Activated CD4-positive, alpha-beta T cell treated with anti-CD3 and anti-CD28 coated beads for 1 hour (primary cell): ENCODE measurements at places on chromosomes 5 and 9.

GRCh38 chr9:17905366-17905765 lies 326.5 kb downstream of the SH3GL2 start:
- no peak for DNase-seq

DNA sequence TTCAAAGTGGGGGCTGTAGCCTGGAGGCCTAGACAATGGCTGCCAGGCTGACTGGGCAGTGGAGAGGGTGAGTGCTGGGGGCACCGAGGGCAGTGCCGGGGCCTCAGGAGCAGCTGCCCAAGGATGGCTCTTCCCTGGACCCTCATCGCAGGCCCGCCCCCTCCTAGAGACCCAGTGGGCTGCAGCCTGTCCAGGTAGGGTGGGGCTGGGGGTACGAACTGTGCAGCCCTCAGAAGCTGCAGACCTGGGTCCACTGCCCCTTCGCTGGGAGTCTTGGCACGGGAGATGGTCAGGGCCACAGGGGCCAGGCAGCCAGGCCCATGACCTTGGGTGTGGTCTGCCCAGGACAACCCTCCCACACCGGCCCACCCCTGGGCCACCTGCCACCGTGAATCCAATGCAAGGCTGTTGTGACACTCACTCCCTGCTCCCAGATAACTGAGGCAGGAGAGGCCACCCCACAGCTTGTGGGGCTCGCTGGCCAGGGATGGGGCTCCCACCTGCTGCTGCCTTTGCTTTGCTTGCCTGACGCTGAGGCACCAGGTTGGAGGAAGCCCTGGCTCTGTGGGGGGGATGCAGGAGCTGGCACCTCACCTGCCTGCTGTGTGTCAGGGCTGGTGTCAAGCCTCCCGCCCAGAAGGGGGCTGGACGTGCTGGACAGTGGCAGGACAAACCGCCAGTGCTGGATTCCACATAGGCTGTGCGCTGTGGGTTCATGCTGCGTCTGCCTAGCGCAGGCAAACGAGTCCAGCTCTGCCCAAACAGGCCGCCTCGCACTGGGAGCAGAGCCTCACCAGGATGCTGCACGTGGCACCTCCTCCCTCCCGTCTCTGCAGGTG lies 23.1 kb upstream of the SLC9A3 start:
- no peak for DNase-seq

DNA sequence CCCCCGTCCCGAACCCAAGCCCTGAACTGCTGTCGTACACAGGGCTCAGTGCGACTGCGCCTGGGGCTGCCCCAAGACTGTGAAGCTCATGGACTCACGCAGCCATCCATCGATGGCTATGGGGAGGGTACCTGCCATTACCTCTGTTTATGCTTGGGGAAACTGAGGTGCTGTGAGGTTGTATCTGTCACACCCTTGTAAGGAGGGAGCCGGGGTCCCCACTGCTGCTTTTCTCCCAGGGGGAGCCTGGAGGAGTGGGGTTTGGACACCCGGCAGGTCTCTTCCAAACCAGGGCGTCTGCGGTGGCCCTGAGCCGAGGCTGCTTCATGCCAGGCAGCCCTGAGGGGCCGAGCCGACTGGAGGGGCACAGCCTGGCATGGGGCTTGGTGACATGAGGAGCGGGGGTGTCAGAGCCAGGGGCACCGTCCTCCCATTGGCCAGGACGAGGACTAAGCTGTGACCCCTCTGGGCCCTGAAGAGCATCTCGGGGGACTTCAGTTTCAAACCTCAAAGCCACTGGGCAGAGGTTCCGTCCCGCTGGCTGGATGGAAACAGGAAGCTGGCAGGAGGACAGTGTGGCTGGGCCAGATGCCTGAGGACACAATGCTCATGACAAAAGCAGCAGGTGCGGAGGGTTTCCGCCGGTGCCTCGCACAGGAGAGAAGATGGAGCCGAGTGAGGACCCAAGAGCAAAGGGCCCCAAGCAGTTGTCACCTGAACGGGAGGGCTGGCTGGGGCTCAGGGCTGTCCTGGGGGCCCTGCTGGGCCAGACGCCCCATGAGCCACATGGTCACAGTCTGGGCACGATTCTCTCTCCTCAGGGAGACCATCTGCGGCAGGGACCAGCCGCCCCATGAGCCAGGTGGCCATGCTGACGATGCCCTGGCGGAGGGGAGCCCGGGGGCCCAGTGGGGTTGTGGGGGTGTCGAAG lies 54.4 kb upstream of the EXOC3 start:
- DNase-seq: no peak

DNA sequence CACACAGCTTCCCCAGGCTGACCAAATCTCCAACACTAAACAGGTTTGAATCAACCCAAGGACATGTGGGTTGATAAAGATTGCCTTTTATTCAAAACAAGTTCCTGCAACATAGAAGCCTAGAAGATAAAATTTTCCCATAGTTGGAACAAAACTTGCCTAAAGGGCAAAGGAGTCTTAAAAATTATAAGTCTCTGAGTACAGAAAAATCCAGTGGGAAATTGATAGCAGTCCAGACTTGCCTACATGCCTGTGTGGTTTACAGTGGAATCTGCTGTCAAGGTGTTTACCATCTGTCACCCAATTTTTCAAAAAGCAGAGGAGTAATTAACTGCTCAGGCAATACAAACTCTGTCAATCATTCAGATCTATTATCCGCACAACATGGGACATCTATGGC lies 168.2 kb downstream of the PPP2R2B start:
- no peak for DNase-seq

- no peak for DNase-seq
These were observed 61.7 kb downstream of the MRPL36 start for GRCh38 chr5:1737790-1738405.

- no peak for DNase-seq
These were observed 9.1 kb upstream of the GNAQ start for GRCh38 chr9:78040726-78041125.

- DNase-seq: no peak
These were observed 16.8 kb upstream of the ANGPTL2 start for GRCh38 chr9:127139071-127139731.

- DNase-seq: no peak
These were observed 65.2 kb downstream of the RETREG1 start for GRCh38 chr5:16551628-16552027.

- no peak for DNase-seq
These were observed 79.6 kb upstream of the CDK20 start for GRCh38 chr9:88053856-88054501.

DNA sequence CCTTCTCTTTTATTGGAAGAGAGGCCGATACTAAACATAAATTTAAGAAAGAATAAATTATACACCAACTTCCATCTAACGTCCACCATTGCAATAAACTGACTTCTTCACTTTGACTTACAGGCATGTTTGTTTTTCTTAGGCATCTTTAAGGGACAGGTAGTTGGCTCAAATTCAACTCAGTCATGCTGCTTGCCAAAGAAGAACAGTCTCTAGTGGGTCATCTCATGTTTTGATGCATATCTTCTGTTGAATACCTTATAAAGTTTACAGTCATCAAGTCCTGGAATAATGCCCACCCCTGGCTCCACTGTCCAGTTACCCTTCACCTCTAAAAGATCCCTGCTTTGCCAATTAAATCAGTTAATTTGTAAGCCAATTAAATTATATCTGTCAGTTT lies 328.2 kb upstream of the GRAMD2B start:
- no peak for DNase-seq

GRCh38 chr9:1871626-1872419 lies 143.3 kb upstream of the SMARCA2 start:
- no peak for DNase-seq

- no peak for DNase-seq
These were observed 14.2 kb upstream of the CCDC180 start for GRCh38 chr9:97293207-97293721.

DNA sequence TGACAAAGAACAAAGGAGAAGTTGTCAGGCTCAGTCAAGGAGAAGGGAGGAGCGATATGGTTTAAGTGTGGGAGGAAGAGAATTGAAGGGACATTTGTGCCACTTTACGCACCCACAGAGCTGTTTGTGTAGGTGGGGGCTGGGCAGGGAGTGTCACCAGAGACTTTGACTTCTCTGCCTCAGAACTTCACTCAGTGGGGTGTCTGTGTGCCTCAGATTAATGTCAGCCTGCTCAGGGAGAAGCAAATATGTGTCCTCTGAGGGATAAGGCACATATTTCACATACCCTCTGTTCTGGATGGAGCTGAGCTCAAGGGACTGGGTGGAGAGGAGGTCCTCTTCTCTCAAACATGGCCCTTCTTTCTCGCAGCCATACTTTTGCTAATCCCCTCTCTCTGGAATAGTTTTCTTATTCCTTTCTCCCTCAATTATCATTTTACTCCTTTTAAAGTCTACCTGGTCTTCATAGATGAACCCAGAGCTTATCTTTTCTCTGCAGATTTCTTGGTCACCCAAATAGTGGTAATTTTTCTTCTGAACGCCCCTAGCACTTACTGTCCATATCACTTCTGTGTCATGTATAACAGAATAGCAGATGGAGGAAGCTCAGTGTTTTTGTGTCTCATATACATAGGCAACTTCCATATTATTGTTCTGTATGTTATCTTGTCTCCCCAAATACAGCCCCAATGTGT lies 77.0 kb downstream of the IQGAP2 start:
- DNase-seq: no peak

DNA sequence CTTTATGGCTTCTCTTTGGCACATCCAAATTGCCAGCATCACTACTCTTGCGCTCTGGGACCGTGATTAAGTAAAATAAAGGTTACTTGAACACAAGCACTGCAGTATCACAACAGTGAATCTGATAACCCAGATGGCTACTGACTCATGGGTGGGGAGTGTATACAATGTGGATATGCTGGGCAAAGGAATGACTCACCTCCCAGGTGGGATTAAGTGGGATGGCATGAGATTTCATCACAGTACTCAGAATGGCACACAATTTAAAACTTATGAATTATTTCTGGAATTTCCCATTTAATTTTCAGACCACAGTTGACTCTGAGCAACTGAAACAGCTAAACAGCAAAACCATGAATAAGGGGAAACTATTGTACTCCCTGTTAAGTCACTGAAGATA lies 4.3 kb downstream of the GFM2 start:
- DNase-seq: no peak

DNA sequence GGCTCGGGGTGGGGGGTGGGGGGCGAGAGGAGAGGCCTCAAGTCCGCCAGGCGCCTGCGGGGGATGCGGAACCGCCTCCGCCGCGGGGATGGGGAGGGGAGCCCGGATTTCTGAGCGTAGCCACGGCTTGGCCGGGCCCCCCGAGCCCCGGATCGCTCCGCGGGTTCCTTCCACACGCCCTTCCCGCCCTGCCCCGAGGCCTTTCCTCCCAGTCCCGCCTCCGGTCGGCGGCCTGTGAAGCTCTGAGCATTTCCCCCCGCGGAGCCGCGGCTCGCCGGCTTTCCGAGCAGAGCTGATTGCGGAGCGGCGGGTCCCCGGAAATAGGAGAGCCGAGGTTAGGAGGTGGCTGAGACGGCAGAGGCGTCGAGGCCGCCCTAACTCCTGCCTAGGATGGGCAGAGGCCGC lies 6.1 kb downstream of the IRX4 start:
- DNase-seq: no peak

- no peak for DNase-seq
These were observed 37.6 kb downstream of the KCNT1 start for GRCh38 chr9:135739271-135740220.

GRCh38 chr5:132830436-132831094 lies at the start of gene SHROOM1:
Gene SHROOM1 (minus strand): TSS chr5:132830647. CDS start chr5:132826140, 4,507 bp downstream.
- DNase-seq: no peak

- DNase-seq: no peak
These were observed 25.3 kb upstream of the ZNF608 start for GRCh38 chr5:124771761-124772160.

GRCh38 chr5:90709323-90710155 lies 150.9 kb downstream of the ADGRV1 start:
- no peak for DNase-seq

- no peak for DNase-seq
These were observed 12.6 kb downstream of the MGAT1 start for GRCh38 chr5:180790020-180790419.

DNA sequence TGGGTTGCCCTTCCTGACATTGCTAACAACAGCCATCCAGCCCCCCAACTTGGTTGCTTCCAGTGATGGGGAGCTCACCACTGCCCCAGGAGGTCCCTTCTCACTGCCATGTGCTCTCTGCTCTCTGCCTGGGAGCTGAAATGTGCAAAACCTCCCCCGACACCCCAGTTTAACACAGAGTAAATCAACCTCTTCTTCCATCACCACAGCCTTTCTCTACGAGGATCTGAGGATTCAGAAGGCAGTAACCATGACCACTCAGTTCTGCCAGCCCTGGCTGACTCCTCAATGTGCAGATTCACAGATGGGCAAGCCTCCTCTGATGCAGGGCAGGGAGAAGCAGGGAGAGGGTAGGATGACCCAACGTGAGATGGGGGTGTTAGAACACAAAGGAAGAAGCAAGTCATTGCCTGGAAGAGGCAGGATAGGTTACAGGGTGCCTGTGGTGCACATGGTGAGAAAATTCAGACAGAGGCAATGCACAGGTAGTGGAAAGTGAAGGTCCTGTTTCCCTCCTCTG lies 185.0 kb downstream of the DAB2IP start:
- DNase-seq: no peak

DNA sequence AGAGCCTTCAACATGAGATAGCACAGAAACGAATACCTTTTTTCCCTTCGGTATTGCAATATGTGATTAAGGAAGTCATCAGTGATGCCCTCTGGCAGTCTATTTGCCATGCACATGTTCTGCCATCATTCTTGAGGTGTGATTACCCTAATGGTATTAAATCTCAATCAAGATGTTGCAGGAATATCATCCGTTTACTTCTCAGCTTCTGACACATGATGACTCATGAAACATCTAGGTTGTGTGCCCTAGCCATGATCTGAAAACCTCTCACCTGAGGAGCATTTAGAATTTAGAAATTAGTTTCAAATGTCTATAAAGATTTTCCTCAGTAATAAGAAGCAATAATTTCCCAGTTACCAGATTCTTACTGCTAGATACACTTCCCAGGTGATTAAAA lies 209.1 kb downstream of the ADGRV1 start:
- no peak for DNase-seq

DNA sequence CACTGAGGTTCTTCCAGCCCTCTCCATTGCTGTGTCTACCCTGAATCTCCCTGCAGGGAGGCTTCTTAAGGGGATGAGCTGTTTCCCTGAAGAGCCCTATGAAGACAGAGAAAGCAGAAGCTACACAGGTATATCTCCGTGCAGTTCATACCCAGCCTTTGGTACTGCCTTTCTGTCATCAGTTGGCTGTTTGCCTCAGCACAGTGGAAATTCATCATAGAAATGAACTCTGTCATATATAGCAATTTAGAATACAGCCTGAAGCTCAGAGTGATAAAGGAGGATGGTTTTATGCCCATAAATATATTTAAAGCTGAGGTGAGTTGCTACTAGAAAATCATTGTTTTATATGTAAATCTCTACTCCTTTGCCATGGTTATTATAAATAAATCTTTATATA lies 42.6 kb upstream of the KCNN2 start:
- DNase-seq: no peak

DNA sequence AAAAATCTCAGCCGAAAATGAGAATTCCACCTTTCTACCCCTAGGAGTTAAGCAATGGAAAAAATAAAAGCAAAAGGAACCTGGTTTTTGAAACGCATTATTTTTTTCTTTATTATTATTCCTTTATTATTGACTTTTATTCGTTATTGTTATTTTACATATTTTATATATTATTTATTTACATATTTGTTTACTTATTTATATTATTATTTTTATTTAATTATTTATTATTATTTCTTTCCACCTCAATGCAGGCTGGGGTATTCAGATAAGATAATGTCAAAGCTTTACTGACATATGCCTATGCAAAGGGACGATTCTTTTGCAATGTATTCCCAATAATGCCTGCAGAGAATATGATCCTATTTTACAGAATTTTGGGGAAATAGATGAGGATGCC lies 16.7 kb downstream of the UGT3A2 start:
- DNase-seq: no peak
